WERI-Rb-1 (cell line): ENCODE measurements at places on chromosomes 11 and 22.
A peak's percentile ranks its signal among the peaks of the same experiment; 100 is the strongest.

DNA sequence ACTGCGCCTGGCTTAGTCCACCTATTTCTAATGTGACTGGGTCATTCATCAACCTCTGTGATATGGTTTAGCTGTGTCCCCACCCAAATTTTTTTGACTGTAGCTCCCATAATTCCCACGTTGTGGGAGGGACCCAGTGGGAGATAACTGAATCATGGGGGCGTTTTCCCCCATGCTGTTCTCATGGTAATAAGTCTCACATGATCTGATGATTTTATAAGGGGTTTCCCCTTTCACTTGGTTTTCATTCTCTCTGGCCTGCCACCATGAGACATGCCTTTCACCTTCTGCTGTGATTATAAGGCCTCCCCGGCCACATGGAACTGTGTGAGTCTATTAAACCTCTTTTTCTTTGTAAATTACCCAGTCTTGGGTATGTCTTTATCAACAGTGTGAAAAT is 8.7 kb downstream of the CENATAC start:
- no peak for DNase-seq

GRCh38 chr11:3231851-3232744 is at the start of gene MRGPRE:
MRGPRE (minus strand) TSS chr11:3232417; CDS start chr11:3228799, 3,618 bp downstream.
- DNase-seq, result peak; percentile 86

- no peak for DNase-seq
Observed at GRCh38 chr11:46876471-46876870, 30.4 kb upstream of the CKAP5 start.

DNA sequence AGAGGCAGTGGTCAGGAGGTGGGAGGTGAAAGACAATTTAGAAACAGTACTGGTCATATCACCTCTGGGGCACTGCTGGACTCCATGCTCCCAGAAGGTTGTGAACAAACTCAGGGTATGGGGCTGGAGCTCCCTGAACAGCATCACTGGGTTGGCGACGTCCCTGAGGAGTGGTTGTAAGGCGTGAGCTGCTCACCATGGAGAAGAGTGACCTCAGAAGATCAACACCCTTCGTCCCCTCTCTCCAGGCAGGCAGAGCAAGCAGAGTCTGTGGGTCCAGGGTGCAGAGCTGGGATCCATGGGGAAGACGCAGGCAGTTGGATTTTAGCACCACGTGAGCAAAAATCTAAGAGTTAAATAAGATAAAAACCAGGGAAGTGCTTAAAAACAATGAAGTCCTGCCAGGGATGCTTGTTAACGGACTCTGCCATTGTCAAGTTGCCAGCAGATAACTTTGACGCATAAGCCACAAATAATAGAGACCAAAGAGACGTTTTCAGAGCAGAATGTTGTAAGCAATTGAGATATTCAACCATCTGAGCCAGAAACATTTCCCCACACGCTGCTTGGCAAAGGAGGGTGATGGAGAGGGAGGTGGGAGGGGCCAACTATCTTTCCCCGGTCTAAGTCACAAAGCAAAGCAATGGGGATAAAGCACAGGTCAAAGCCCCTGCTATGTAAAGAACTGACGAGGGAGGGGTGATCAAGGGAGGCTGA is 13.6 kb downstream of the PNPLA5 start:
- no peak for DNase-seq

- DNase-seq, result no peak
Observed at GRCh38 chr11:10657308-10658271, 36.0 kb downstream of the IRAG1 start.

DNA sequence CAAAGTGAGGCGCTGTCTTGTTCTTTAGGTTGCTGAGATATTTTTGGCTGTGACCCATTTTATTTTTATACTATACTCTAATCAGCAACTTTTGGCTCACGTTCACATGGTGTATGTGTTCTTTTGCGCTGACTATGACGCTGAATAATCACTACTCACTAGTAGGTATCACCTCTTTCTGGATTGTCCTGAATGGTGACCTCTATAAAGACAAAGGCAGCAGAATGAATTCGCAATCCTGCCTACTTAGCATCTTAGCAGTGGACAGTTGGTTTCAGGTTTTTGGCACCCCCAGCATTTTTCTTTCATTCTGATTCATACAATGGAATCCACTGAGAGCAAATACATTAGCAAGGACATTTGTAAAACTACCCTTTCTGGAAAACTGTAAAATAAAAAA is 351.3 kb downstream of the JRKL start:
- no peak for DNase-seq

- peak; percentile 44 for DNase-seq
Observed at GRCh38 chr22:49959782-49960158, 802 bp upstream of the PIM3 start.

GRCh38 chr11:119145551-119145950 is 3.3 kb upstream of the ABCG4 start:
- no peak for DNase-seq

- no peak for DNase-seq
Observed at GRCh38 chr11:120129570-120129969, 8.3 kb downstream of the TRIM29 start.

GRCh38 chr11:11057472-11057854 is 199.6 kb upstream of the ZBED5 start:
- no peak for DNase-seq

DNA sequence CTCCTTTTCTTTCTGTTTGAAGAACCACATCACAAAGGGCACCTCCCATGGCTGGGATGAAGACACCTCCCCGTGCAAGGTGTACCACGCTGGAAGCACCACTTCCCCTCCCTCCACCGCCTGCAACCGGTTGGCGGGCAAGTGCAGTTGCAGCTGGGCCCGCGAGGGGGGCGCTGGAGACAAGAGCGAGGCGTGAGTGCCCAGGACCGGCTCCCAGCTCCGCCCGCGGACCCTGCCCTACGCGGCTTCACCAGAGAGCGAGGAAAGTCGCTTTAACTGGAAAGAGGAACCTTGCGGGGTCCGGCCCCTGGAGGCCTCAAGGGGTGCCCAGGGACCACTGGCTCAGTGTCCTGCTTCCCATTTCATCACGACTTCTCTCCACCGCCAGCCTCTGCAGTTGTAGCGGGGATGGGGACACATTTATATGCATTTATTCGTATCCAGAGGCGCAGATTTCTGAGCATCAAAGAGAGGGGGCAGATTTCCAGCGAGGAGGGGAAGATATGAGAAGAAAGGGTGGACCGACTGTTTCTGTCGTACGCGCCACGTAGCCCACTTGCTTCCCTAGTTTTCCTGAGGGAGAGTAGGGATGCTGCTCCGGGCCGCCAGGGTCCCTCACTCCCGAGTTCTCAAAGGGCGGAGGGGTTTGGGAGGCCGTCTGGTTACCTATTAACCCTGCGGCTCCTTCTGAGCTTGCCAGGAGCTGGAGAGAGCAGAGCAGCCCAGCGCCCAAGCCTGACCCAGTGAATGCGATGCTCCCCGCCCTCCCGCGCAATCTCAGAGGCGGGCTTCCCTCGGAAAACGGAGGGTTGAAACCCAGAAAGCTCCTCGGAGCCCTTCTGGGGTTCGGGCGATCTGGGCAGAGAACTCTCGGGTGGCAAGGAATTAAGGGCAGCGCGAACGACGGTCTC is 3.5 kb downstream of the ESAM start:
- DNase-seq, result no peak

DNA sequence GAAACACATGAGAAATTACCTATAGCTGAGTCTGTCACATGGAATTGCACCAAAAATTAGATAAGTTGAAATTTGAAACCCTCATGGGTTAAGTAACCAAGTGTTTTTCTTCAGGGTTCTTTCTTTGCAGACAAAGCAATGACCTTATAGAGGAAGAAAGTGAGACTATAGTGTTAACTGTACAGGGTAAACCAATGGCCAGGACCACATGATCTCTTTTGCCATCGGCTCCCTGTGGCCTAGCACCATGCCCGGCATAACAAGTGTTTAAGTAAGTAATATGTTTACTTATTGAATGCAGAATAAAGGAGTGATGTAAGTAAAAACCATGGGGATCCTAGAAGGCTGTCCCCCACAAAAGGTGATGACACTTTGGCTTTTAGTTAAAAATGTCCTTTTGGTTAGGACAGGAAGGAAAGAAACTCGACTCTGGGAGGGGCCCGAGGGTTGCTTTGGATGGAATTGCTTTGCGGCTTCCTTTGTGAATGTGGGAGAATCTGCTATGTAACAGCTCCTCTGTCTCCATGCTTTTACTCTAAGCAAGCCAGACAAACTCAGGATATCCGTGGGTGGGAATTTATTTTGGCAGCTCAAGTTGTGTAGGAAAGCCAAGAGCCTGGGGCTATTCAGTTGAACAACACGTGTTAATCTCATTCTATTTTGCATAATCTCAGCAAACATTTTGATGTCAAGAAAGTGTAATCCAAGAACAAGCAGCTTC is 454.7 kb downstream of the INSC start:
- no peak for DNase-seq

GRCh38 chr11:8832571-8833260 is 78.3 kb upstream of the AKIP1 start:
- peak; percentile 96 for DNase-seq

DNA sequence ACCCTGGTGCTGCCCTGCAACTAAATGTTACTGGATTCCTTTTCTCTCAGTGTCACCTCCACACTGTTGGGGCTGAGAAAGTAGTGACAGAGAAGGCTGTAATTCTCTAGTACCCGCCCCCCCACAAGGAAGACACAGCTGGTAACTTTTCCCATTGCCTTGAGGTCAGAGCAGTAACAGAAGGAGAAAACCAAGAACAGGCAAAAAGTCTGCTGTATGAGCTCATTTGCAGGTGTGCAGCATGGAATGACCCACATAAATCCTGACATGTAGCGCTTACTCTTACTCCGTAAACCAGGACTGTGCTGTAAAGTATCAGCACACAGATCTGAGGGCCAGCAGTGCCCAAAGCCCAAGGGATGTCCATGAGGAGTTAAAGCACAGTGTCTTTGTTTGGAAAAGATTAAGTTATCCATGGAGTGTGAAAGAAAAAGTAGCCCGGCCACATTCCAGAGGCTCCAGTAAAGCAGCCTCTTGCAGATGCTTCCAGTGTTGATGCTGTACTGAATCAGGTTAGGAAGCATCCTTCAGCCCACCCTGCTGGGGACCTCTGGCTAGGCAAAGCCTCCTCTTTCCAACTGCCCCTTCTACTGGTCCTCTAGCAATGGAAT is 120.7 kb downstream of the PLEKHA7 start:
- DNase-seq, result no peak

DNA sequence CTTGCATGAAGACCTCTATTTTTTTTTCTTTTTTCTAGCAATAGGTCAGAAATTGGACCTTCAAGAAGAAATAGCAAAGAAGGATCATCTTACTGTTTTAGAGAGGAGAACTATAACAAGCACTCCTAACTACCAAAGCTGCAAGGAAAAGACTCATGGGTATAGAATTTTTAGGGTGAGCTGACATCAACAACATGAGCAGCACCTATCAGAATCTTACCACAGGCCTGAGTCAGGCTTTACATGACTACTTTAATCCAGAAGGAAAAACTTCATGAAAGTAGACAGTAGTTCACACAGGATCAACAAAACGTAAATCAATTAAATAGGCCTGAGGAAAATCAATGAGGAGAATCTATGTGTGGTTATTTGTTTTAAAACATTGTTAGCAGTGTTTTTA is 130.5 kb downstream of the FAM76B start:
- no peak for DNase-seq

DNA sequence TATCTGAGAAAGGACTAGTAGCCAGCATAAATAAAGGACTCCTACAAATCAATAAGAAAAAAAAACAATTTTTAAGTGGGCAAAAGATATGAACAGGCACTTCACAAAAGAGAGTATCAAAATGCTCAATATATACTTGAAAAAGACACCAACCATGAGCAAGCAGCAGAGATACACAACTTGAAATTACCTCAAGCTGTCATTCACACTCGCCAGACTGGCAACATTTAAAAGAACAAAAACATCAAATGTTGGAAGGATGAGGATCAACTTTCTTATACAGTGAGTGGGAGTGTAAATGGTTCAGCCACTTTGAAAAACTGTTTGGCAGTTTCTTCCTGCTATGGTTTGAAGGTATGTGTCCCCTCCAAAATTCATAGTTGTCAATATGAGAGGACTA is 23.9 kb upstream of the ELFN2 start:
- DNase-seq, result no peak

- no peak for DNase-seq
Observed at GRCh38 chr22:22213231-22213630, 31.4 kb upstream of the VPREB1 start.

DNA sequence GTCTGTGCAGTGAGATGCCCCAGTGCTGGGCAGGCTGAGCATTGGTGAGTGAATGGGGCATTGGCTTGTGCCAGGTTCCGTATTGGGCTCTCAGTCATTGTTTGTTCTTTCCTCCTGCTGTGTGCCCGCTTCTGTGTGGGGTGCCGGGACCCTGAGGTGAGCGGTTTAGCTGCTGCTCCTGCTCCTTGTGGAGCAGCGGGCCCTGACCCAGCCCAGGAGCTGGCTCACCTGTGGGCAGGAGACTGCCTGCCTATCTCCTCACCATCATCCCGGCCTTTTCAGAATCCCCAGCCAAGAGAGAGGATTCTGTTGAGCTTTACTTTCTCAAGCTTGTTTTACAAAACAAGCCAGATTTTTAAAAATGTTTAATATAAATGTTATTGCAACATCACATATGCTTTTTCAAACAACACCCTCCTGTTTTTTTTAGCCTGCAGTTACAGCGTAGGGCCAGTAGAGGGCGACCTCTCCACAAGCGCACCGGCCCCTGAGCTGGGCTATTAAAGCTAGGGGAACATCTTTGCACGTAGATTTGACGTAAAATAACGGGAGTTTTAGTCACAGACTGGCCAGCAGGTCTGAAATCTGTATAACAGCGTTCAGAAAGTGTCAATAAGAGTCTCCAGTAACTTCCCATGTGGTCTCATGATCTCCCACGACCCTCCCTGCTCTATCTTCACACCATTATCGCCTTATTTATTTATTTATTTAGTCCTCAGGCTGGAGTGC is 25.1 kb upstream of the RELT start:
- DNase-seq, result peak; percentile 37

- DNase-seq, result no peak
Observed at GRCh38 chr11:10556590-10556989, 11.9 kb downstream of the LYVE1 start.

GRCh38 chr11:18459634-18460033 is 4.0 kb downstream of the LDHAL6A start:
- DNase-seq, result no peak

DNA sequence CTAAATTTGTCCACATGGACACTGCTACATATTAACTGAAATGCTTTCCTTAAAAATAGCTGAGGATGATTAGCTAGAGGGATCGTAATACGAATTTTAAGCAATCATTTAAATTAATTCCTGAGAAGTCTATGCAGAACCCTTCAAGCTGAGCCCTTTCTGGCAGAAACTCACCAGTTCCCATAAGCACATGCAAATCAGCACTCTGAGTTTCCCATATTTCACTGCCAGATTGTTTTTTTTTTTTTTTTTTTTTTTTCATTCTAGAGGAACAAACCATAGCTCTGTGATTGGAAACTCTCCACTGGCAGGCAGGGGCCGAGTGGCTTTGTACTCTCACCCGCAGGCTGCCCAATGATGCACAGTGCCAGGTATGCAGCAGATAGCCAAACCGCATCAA is 145.6 kb downstream of the EFCAB6 start:
- no peak for DNase-seq
